ENCODE measurements at places on chromosomes 13 and 19. TPM values are rescaled to one million over a fixed set of nuclear protein-coding genes. Genes with fewer than 3 reads are reported as not detected.

The ANGPTL8 gene
- polyA plus RNA-seq: 0.75 TPM

The ERCC5 gene
- polyA plus RNA-seq: 91.0 TPM

The RFPL4AL1 gene
- polyA plus RNA-seq: not detected

The SIGLECL1 gene
- not detected for polyA plus RNA-seq

The ZNF284 gene
- polyA plus RNA-seq: 5.9 TPM

The KRTDAP gene
- 1.3 TPM for polyA plus RNA-seq

The TMEM91 gene
- 20.2 TPM for polyA plus RNA-seq

The FUT2 gene
- polyA plus RNA-seq: 1.6 TPM

The CABP5 gene
- polyA plus RNA-seq: not detected

The PRTN3 gene
- polyA plus RNA-seq: 2.2 TPM

The TMEM238 gene
- polyA plus RNA-seq: 0.60 TPM

The PGLYRP2 gene
- polyA plus RNA-seq: not detected

The S1PR5 gene
- 0.41 TPM for polyA plus RNA-seq

DNA sequence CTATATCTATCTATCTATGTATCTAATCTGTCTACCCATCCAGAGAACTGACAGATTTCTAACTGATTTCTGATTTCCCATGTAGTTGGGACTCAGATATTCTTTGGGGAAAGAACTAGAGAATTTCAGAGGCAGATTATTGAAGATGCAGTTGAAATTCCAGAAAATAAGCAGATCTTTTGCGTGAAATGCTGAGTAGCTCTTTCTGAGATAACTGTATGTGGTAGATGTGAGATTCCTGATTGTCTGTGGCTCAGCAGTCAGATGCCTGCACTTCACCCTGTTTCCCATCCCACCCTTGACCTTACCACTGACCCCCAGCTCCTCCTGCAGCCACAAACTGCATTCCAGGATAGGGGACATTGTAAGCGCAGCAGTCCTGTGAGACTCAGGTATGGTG lies 61.5 kb downstream of the DGKH start:
- DNase-seq: no peak

DNA sequence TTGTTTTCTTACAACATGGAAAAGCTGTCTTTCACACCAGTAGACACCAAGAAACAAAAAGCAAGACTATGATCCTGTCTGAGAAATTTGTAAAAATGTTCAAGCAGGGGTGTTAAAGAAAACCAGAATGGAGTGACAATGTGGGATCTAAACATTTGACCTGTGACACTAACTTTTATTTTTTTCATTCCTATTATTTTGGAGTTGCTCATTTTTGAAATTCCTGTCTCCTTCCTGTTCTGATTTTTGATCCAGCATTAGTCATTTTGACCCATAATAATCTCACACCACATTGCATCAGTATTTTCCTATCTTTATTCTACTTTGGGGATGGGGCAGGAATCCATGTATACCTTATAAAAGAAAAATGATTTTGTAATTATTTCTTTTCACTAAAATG lies 164.2 kb downstream of the DLEU7 start:
- DNase-seq: no peak

- DNase-seq: no peak
Measured at GRCh38 chr19:23554548-23554947, 132.5 kb downstream of the ZNF675 start.

GRCh38 chr13:101639711-101640110 lies 187.2 kb downstream of the ITGBL1 start:
- no peak for DNase-seq

- no peak for DNase-seq
Measured at GRCh38 chr13:42137856-42138537, 89.5 kb downstream of the DGKH start.

DNA sequence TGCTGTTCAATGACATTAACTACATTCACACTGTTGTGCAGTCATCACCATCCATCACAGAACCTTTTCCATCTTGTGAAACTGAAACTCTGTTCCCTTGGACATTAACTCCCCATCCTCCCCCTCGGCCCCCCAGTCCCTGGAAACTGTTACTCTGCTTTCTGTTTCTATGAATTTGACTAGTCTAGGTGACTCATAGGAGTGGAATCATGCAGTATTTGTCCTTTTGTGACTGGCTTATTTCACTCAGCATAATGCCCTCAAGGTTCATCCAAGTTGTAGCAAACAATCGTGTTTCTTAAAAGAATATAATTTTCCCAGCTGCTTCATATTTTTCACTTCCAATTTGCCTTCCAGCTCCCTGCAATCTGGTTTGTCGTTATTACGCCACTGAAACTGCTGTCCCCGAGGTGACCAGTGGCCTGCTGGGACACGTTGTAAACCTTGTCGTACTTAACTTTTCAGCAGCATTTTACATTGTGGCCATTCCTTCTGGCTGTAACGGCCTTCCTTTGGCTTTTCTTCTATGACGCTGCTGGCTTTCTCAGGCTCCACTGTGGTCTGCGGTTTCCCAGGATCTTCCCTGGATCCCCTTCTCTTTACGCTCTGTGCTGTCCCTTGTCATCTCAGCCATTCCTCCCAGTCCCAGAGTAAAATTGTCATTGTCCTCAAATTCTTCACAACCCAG lies 74.0 kb downstream of the DHRS12 start:
- DNase-seq: peak; percentile 57

- no peak for DNase-seq
Measured at GRCh38 chr13:79456656-79457365, 24.1 kb upstream of the NDFIP2 start.

- DNase-seq: no peak
Measured at GRCh38 chr19:46718934-46719622, 2.2 kb upstream of the PRKD2 start.

GRCh38 chr13:99359528-99359927 lies 52.3 kb upstream of the GPR183 start:
- no peak for DNase-seq

GRCh38 chr19:6773323-6773931 lies 919 bp downstream of the VAV1 start:
- DNase-seq: no peak

GRCh38 chr19:8641908-8642547 lies 11.6 kb downstream of the NFILZ start:
- peak; percentile 8 for DNase-seq

- DNase-seq: no peak
Measured at GRCh38 chr19:18160493-18160970, 7.6 kb downstream of the PIK3R2 start.

- no peak for DNase-seq
Measured at GRCh38 chr19:511101-511851, 4.0 kb downstream of the TPGS1 start.

- DNase-seq: no peak
Measured at GRCh38 chr13:19178901-19179593, 2.6 kb downstream of the TUBA3C start.

DNA sequence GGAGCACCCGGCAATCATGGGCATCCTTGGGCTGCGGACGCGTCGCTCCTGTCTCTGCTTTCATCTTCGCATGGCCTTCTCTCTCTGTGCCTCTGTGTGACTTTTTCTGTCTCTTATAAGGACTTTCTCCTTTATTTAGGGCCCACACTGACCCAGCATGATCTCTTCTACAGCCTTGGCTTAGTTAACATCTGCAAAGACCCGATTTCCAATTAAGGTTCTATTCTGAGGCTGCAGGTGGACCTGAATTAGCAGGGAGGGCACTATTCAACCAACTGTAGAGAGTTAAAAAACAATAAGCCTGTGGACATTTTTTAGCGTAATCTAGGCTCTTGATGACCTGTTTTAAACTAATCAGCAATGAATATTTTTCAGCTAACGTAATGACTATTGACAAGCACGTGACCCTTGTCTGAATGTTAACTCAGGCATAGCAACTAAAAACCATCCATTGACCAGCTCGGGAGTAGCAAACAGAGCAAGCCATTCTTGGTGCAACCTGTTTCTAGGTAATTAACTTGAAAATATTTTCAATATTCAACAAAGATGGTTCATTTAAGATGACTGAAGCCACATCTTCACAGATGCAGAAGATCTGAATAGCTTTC lies 15.2 kb downstream of the F10 start:
- DNase-seq: no peak

GRCh38 chr13:67369895-67370660 lies 139.9 kb upstream of the PCDH9 start:
- DNase-seq: no peak

DNA sequence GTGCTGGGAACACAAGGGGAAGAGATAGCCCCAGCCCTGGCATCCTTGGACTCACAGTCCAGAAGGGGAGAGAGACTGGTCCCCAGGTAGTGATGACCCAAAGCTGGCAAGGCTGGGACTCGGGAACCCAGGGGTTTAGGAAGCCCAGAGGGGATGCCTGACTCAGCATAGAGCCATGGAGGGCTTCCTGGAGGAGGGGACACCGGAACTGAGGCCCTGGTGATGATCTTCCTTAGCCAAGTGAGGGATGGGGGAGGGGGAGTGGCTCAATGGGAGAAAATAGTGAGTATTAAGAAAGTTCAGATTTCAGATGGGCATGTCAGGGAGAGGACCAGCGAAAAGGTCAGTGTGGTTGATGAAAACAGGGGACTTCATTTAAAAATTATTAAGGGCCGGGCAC lies 26.8 kb downstream of the EXOC3L2 start:
- no peak for DNase-seq

GRCh38 chr19:28960986-28961705 lies 251.8 kb downstream of the UQCRFS1 start:
- DNase-seq: no peak

DNA sequence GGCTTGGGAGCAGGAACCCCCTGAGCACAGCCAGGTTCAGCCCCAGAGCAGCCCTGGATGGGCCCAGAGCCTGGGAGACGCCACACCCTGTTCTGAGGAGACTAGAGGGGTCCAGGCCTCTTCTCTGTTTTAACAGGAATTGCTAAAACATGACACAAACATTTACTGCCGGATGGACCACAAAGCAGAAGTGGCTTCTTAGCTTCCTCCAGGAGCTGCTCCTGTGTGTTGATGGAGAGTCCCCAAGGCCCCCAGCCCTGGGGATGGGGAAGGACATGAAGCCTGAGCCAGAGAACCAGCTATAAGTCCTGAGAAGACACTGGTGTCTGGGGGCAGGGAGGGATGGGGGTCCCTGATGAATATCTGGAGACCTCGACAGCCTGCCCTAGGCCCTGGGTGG lies 14.6 kb downstream of the CEACAM3 start:
- no peak for DNase-seq

DNA sequence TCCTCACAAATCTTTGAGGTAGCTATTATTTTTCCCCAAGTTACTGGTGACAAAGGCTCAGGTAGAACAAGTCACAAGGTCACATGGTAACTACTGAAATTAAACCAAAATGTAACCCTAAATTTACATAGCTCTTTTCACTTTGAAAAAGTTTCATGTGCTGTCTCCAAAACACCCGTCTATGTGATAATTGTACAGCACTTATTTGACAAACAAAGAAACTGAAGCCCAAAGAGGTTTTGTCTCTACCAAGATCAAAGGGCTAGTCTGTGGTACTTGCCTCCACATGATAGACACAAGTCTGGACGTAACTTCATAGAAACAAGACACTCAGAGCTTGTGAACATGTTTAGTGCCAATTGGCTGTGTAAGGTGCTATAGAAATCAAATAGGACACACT lies 108.3 kb downstream of the SACS start:
- DNase-seq: no peak

- DNase-seq: no peak
Measured at GRCh38 chr19:573519-573825, 1.1 kb downstream of the BSG start.

GRCh38 chr13:98108341-98108740 lies 34.6 kb upstream of the FARP1 start:
- no peak for DNase-seq

DNA sequence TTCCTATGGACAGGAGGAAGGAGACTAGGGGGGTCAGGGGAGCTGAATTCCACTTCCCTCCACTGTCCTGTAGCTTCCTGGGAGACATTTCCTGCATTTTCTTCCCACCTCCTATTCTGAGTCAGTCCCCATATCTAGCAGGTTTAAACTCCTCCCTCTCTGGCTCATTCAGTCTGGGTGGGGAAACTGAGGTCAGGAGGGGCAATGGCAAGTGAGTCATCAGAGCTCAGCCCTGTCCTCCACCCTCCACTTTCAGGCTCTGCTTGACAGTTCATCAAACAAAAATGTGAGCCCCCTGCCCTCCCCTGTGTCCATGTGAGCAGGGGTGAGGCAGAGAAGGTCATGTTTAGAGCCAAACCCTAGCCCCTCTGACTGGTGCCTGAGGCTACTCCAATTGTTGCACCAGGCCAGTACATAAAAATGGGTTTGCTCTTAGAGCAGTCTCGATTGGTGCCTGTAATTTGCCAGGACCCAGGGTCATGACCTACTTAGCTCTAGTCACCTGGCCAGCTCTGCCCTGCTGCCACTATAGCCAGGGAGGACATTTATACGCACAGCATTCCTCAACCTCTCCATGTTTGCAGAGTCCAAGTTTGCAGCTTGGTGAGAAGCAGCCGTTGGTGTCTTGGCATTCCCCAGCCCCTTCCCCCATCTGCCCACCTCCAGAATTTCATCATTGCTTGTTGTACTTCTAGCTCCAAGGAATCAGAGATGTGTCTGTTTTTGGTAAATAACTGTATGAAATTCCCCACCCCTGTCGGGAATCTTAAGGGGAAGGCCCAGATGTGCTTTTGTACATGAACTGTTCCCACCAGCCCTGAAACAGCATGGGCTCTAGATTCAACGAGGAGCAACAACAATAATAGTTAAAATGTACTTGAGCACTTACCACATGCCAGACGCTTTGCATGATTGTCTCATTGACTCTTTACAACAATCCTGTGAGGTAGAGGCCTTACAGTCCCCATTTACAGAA lies 20.7 kb downstream of the SAMD4B start:
- no peak for DNase-seq

GRCh38 chr13:43631106-43631505 lies 155.7 kb downstream of the ENOX1 start:
- no peak for DNase-seq

- peak; percentile 85 for DNase-seq
Measured at GRCh38 chr19:50427997-50428425, 4.7 kb upstream of the MYBPC2 start.

GRCh38 chr13:44396701-44397580 lies 23.3 kb downstream of the SERP2 start:
- DNase-seq: peak; percentile 58
